ENCODE measurements at places on chromosomes 3 and 15.

DNA sequence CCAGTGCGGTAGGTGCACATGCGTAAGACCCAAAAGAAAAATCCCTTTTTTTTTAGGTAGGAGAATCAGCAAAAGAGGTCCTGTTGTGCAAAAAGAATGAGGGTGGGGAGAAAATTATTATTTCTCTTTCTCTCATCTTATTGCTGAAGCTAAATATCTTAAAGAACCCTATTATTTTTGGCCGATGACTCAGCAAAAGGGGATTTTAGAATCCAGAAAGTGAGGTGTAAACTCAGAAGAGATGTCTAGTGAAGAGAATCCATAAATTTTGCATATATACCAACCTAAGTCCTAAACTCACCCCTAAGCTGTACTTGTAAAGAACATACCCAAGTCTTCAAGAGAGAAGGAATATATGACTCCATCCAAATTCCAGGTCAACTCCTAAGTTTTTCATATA, 386.3 kb upstream of the ZNF717 start:
- DNase-seq, result no peak

DNA sequence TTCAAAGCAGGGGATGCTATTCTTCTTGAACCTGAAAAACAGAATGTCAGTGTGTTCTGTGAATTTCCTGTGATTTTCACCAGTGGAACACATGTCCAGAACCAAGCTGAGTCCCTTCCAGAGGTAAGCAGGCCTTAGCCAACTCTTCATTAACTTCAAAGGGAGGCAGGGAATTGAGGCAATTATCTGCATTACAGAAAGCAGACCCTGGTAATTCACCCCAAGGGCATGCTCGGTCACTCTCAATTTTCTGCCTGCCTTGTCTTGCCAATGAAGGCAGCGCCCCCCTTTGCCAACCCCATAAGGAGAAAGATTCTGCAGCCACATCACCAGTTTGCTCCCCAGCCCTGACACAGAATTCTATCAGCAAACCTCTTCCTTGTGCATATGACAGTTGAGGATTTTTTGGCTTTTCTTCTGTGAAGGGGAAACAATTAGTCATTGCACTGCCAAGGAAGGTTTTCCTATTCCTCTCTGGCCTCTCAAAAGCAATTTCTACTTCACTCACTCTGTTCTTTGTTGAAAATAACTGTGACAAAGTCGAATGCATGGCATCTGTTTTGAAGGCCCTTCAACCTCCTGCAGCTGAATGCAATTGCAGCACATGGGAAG, 85.3 kb downstream of the HHLA2 start:
- DNase-seq, result no peak

- DNase-seq, result no peak
These were observed 100.0 kb downstream of the ZMAT3 start for GRCh38 chr3:178971614-178972013.

GRCh38 chr15:58444056-58444455, 12.3 kb downstream of the LIPC start:
- no peak for DNase-seq

GRCh38 chr15:60758961-60759729, 280.2 kb upstream of the ICE2 start:
- DNase-seq, result no peak
